Smooth muscle cell of the pulmonary artery (primary cell): ENCODE measurements at places on chromosomes 13 and 19. TPM values are rescaled to one million over a fixed set of nuclear protein-coding genes. Genes with fewer than 3 reads are reported as not detected.

The CEACAM1 gene
- not detected in 2 replicates for total RNA-seq

The OR10H1 gene
- not detected in 2 replicates for total RNA-seq

The GFY gene
- not detected in 2 replicates for total RNA-seq

The TEX26 gene
- total RNA-seq = not detected in 2 replicates

The ZNF681 gene
- total RNA-seq = 0.39 and 0.43 TPM in 2 replicates

The LYL1 gene
- 0.91 and 1.3 TPM in 2 replicates for total RNA-seq

The ZNF570 gene
- 9.3 and 9.8 TPM in 2 replicates for total RNA-seq

The GJB2 gene
- 0.07 TPM in 2 replicates for total RNA-seq

The KLHL1 gene
- not detected in 2 replicates for total RNA-seq

The DZIP1 gene
- 41.0 and 62.0 TPM in 2 replicates for total RNA-seq

The OR7A5 gene
- total RNA-seq = not detected in 2 replicates

The ZNF223 gene
- 4.9 and 5.1 TPM in 2 replicates for total RNA-seq

The CD22 gene
- 0.40 and 0.78 TPM in 2 replicates for total RNA-seq

The SLC8A2 gene
- 0.20 and 0.36 TPM in 2 replicates for total RNA-seq

The PSMC4 gene
- total RNA-seq = 107 and 131 TPM in 2 replicates

The ZIC5 gene
- not detected in 2 replicates for total RNA-seq

The HRC gene
- 0.53 and 0.65 TPM in 2 replicates for total RNA-seq

The ALDH16A1 gene
- total RNA-seq = 18.3 and 19.8 TPM in 2 replicates

The WDR88 gene
- not detected in 2 replicates for total RNA-seq

The RYR1 gene
- total RNA-seq = under 0.01 and 0.03 TPM in 2 replicates

The SPTBN4 gene
- 1.2 and 5.3 TPM in 2 replicates for total RNA-seq

The ZNF446 gene
- total RNA-seq = 6.3 and 7.2 TPM in 2 replicates

The CACNG8 gene
- 0.20 and 0.76 TPM in 2 replicates for total RNA-seq

The GPR12 gene
- total RNA-seq = not detected in 2 replicates

The PTPRH gene
- total RNA-seq = 1.9 and 5.7 TPM in 2 replicates

The NLRP4 gene
- not detected in 2 replicates for total RNA-seq

The ZNF568 gene
- 14.8 and 16.2 TPM in 2 replicates for total RNA-seq

The IZUMO2 gene
- total RNA-seq = not detected in 2 replicates

The ICAM4 gene
- 0.10 and 0.52 TPM in 2 replicates for total RNA-seq

The GADD45B gene
- 16.9 and 20.5 TPM in 2 replicates for total RNA-seq

The CLEC11A gene
- total RNA-seq = 69.0 and 84.0 TPM in 2 replicates

The ZNF667 gene
- total RNA-seq = 7.8 and 12.9 TPM in 2 replicates

The REEP6 gene
- 1.0 and 2.1 TPM in 2 replicates for total RNA-seq

The IL4I1 gene
- total RNA-seq = 0.13 and 0.23 TPM in 2 replicates

The GRIK5 gene
- 3.2 and 7.3 TPM in 2 replicates for total RNA-seq

The TMEM91 gene
- total RNA-seq = 3.6 and 6.5 TPM in 2 replicates

The PLIN5 gene
- not detected in 2 replicates for total RNA-seq

The NKG7 gene
- not detected in 2 replicates for total RNA-seq

The FCER2 gene
- not detected in 2 replicates for total RNA-seq

The ZNF134 gene
- total RNA-seq = 20.7 and 21.9 TPM in 2 replicates

The LIM2 gene
- total RNA-seq = not detected in 2 replicates

The PET100 gene
- 4.7 and 9.1 TPM in 2 replicates for total RNA-seq

The CYP2S1 gene
- 0.13 and 0.46 TPM in 2 replicates for total RNA-seq

The TMEM150B gene
- not detected in 2 replicates for total RNA-seq

The OR7D2 gene
- not detected in 2 replicates for total RNA-seq

The SYNE4 gene
- 0.13 and 0.20 TPM in 2 replicates for total RNA-seq

The MTUS2 gene
- 0.10 and 0.13 TPM in 2 replicates for total RNA-seq

The C19orf85 gene
- not detected in 2 replicates for total RNA-seq

The SPRED3 gene
- total RNA-seq = 3.0 and 6.0 TPM in 2 replicates

The IGFL4 gene
- 0.13 TPM in 1 of 2 replicates, not detected in the other for total RNA-seq

The CD320 gene
- 34.2 and 51.4 TPM in 2 replicates for total RNA-seq
